ENCODE measurements at places on chromosomes 7 and 10.

DNA sequence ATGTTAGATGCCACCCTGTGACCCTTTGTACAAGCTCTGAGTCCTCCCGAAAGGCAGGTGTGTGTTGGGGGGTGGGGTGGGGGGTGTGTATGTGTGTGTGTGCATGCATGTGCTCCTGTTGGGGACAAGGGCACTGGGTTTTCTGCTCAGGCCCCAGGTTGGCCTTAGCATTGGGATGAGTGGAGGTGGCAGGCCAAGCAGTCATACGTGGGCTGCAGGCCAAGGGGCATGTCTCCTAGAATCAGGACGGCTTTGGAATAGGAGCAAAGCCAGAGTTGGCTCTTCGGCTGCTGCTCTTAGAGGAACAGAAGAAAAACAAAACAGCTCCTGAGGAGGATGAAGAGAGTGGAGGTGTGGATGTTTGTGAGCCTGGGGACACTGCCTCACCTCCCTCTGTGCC is 26.0 kb downstream of the HSPA12A start:
- no peak for DNase-seq

DNA sequence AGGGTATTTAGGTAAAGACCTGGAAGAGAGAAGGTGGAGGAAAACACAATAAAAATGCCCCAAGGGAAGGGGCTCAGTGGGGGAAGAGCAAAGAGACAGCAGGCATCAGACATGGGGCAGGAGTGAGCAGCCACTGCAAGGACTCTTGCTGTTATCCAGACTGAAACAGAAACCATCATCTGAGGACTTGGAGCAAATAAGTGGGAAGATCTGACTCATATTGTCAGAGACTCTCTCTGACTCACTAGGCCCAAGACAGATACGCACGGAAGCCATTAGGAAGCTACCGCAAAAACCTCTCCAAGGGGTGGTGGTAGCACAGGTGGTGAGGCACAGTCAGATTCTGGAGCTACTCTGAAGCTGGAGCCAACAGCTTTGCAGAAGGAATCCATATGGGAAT is 110.7 kb downstream of the RNF32 start:
- DNase-seq, result no peak

GRCh38 chr10:112330607-112331160 is 43.2 kb upstream of the ACSL5 start:
- no peak for DNase-seq

DNA sequence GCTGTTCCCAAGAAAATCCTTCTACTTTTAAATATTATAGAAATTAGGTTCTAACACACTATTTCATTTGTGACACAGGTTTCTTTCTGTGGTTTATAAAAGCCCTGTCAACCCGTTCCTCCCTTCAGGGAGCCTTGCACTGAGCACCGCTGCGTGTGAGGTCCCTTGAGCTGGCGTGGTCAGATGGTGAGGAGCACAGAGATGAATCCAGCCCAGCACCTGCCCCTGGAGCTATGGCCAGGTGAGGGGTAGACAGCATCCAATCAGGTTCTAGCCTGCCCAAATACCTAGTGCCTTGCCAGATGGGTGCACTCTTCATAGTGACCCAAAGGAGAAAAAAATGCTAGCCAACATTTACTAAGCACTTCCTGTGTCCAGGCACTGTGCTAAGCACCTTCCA is 15.7 kb downstream of the ZCCHC24 start:
- DNase-seq, result no peak

- no peak for DNase-seq
These were observed 256.7 kb downstream of the AGMO start for GRCh38 chr7:15305002-15305600.

DNA sequence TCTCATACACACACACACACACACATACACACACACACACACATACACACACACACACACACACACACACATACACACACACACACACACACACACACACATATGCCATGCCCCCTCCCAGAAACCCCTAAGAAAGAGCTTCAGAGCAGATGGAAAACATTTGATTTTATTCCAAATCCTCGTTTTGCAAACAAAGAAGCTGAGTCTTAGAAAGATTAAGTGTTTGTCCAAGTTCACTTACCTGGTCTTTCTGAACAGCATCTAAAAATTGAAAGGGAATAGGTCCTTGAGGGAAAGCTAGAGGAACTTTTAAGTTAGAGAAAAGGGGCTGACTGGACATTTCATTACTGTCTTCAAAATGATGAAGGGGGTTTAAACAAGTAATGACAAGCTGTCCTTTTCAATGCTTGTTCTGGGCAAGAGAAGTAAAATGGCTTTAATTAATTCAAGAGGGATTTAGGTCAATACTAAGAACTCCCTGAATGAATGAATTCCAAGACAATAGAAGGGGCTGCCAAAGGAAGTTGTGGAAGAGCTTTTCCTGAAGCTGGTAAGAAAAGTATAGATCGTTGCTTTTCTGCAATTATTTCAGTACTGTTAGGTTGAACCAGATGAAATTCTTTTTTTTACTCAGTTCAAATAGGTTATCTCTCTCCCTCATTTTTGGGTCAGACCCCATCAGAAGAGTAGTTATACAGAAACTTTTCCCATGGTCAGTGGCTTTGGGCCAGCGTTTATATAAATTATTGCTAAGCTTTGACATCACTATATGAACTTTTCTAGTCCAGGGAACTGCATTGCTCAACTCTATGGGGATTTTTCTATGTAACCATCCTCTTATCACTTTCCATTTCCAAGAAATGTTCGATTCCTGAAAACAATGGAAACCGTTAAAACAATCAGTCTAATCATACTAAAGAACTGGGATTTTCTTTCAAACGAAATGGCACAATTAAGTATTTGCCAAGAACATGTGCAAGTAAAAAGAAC is 261.4 kb downstream of the MTERF1 start:
- DNase-seq, result no peak

- DNase-seq, result no peak
These were observed 290.1 kb upstream of the COBL start for GRCh38 chr7:51606601-51607154.

DNA sequence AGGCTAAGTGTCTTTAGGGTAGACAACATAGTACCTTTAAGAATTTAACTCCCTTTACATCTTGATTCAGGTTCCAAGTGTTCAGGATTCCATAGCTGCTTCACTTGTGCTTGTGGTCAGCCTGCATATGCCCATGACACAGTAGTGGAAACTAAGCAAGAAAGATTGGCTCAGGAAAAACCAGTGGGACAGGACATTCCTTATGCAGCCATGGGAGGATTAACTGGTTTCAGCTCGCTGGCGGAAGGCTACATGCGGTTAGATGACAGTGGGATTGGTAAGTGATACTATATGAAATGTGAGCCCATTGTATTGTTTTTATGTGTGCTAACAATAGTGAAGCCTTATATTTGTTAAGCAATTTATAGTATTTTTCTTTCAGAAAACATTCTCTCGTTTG is 11.3 kb downstream of the FAM221A start:
- no peak for DNase-seq

GRCh38 chr10:78218798-78219490 is 185.3 kb downstream of the RPS24 start:
- DNase-seq, result no peak

- no peak for DNase-seq
These were observed 83.4 kb downstream of the GLCCI1 start for GRCh38 chr7:8051998-8052397.

- DNase-seq, result no peak
These were observed 8.7 kb upstream of the COBL start for GRCh38 chr7:51325261-51325676.

DNA sequence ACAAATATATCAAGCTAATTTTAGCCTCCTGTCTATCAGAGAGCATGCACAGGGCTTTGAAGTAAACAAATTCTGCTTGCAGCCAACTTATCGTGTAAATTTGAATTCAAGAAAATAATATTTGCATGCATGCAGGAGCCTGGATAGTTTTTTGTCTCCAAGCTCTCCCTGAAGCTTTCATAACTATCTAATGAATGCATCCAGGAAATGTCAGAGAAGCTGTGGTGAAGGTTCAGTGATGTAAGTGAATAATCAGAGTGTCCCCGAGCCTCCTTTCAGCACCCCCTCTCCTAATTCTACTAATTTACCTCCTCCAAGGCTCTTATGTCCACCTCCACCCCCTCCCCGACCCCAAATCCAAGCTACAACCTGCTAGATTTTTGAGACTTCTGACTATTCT is 172.0 kb upstream of the ZNF32 start:
- no peak for DNase-seq

DNA sequence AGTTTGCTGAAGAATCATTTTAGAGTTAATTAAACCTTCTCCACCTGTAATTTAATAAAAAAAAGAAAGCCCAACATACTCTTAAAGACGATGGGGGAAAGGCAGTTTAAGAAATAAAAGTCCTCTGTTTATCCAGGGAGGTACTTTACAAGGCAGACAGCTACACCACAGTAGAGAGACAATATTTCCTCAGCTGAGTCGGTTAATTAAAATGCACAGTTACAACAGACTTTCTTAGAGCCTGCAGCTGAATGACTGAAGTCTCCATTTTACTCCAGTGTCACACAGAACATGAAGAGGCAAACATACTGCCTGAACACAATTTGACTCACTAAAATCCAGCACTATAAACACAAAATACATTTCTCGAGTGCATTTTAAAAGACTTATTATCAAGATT is 15.1 kb downstream of the LRRTM3 start:
- DNase-seq, result no peak
